ENCODE measurements at places on chromosomes 11 and 22. TPM values are rescaled to one million over a fixed set of nuclear protein-coding genes. Genes with fewer than 3 reads are reported as not detected.
A peak's percentile ranks its signal among the peaks of the same experiment; 100 is the strongest.

DNA sequence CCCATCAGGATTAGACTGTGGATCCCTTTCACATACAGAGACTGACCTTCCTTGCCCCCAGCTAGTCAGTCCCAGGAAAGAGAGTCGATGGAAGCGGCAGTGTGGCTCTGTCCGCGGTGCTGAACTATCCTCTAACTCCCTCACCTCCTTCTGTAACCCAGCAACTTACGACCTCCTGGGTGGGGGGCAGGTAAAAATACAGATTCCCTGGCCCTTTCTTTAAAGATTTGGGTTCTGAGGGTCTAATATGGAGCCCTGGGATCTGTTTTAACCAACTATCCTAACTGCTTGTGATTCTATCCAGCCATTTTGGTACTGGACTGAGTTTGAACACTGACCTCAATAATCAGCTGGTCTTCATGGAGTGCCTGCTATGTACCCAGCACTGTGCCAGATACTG, 23.2 kb downstream of the MFNG start:
- no peak for DNase-seq

DNA sequence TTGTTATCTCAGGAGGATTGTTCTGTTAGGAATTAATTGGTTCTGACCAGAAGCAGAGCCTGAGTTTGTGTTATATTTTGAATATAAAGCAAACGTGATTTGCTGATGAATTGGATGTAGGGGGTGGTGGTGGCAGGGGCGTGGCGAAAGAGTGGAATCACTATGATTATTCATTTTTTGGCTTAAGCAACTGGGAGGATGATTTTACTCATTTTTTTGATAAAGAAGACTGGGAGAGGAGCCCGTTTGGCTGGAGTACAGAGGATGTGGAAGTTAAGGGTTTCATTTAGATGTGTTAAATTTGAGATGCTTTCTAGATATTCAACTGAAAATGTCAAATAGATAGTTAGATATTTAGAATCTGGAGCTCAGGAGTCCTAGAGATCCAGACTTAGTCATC, 83.4 kb upstream of the MYO18B start:
- no peak for DNase-seq

The OR10S1 gene
- total RNA-seq = not detected

DNA sequence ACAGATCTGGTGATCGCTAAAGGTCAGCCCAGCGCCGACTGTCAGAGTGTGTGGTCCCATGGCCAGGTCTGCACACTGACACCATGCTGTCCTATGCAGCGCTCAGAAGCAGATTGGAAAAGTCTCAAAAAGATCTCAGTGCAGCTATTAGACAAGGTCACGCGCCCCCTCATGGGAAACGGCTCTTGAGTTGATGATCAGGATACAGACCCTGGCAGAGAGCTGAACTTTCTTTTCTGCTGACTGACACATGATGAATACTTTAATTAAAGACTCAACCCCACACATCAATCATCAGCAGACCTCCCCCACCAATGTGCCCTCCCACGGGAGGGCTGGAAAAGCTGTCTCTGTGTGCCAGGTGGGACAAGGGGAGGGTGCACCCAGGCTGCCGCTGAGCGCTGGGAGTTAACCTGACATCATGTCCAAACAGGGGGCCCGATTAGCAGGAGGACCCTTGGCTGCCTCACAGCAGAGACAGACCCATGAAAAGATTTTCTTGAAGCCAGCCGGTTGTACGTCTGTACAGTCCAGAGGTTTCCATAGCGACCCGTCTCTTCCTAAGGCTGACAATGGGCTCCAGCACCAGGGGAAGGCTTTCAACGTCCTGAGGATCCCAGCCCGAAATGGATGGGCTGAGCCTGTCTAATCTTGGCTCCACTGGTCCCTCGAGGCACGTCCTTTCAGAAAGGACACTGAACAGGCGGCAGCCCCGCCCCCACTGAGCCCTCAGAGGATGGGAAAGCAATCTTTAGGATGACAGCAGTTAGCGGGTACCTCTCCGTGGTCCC, 26.9 kb downstream of the RASD2 start:
- no peak for DNase-seq

The CFL1 gene
- total RNA-seq = 2,195 TPM

GRCh38 chr22:41929418-41929810, 2.8 kb upstream of the TNFRSF13C start:
- no peak for DNase-seq

DNA sequence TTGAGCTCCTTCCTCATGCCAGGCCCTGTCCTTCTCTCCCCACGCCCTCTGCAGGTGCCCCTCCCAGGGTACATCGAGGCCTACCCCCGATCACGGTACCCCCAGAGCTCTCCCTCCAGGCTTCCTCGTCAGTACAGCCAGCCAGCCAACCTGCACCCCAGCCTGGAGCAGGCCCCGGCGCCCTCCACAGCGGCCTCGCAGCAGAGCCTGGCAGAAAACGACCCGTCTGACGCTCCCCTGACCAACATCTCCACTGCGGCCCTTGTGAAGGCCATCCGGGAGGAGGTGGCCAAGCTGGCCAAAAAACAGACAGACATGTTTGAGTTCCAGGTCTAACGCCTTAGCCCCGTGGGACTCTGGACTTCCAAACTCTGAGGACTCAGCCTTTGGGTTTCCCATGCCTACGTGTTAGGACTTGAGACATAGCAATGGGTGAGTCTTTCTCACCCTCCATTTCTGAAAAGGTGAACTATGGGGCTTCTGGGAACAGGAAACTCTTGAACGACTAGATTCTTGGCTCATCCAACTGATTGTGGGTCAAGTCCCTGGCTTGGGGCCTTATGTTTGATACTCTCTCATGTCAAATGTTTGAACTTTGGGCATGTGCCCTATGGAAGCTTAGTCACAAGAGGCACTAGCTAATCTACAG, 32.7 kb downstream of the C11orf91 start:
- DNase-seq = no peak

The HTR3A gene
- total RNA-seq = 0.29 TPM

DNA sequence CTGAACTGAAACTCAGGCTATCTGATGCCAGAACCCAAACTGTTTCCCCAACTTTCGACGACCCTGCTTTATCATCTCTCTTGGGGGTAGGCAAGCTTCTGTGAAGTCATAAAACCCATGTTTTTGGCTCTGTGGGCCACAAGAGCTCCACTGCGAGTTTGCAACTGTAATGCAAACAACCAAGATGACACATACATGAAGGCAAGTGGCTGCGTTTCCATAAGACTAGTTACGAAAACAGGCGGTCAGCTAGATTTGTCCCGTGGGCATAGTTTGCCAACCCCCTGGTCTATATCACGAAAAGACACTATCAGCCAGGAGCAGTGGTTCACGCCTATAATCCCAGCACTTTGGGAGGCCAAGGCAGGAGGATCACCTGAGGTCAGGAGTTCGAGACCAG, 37.5 kb downstream of the TPST2 start:
- DNase-seq = no peak

The HOATZ gene
- total RNA-seq = not detected

- DNase-seq = no peak
Observed at GRCh38 chr22:35530700-35531099, 9.9 kb upstream of the RASD2 start.

The MMP10 gene
- total RNA-seq = 0.80 TPM

DNA sequence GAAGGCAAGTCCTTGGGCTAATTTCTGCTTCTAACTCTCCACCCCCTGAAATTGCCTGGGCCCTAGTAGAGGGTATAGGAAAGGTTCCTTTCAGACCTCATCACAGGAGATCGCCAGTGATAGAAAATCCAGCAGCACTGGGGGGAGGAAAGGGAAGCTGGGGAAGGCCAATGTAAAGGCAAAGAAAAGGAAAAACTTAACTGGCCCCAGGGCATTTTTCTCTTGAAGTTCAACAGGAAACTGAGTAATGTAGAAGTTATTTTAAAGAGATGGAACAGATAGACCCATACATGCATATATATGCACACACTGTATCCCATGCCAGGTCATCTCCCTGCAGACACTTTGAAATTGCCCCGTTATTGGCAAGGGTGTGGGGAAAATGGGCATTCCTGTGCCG, 134.0 kb downstream of the TRIM44 start:
- DNase-seq = no peak

GRCh38 chr11:72436661-72437060, 2.3 kb upstream of the CLPB start:
- DNase-seq = no peak

The OR51E2 gene
- not detected for total RNA-seq

DNA sequence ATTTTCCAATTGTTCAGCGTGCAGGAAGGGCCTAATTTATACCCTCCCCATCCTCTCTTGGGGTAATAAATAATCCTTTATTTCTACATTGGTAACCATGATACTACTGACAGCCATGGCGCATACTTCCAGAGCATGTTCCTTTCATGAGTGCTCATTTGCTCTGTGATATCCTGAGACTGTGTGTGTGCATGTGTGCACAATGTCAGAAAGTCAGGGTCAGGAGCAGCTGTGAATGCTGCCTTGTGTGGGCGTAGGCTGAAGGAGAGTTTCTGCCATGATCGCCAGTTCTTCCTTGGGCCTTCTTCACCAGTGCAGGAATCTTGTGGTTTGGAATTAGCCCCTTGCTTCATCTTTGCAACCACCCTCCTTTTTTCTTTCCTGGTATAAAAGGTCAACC, 10.2 kb downstream of the TUBA8 start:
- DNase-seq = no peak

The TRIM48 gene
- not detected for total RNA-seq

The CALCA gene
- total RNA-seq = not detected

DNA sequence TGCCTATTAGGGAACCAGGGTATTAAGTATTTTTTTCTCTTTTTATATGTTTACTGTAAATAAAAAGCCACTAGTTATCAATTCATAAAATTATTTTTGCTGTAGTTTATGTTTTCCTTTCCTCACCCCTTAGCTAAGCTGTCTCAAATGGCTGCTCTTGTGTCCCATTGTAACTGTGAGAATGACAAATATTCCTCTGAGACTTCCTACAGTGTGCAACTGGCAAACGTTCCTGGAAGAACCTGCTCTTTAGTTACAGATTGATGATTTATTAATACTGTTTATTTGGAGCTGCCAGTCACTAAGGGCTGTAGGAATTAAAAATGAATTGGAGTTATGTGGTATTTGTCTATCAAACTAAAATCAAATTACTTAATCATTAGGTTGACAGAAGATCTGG, 675.4 kb upstream of the ARHGAP42 start:
- DNase-seq = no peak

- DNase-seq = no peak
Observed at GRCh38 chr11:2091786-2092463, 47.3 kb downstream of the IGF2 start.

DNA sequence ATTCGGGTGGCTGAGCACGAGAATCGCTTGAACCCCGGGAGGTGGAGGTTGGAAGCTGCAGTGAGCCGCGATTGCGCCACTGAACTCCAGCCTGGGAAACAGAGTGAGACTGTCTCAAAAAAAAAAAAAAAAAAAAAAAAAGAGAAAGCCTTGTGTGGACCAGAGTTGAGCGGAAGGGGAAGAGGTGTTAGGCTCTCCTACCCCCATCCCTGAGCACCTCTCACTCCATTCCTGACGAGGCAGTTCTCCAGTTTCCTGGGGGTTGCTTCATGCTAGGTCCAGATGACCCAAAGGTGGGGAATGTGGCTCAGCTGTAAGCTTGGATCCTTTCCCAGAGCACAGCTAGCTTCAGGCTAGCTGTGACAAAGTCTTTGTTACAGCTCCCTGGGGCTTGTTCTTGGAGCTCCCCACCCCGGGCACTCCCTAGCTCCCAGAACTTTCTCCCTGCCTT, 8.8 kb upstream of the DNAL4 start:
- peak; percentile 98 for DNase-seq

GRCh38 chr11:41400819-41401382, 58.6 kb downstream of the LRRC4C start:
- no peak for DNase-seq

The ALG8 gene
- 38.1 TPM for total RNA-seq

DNA sequence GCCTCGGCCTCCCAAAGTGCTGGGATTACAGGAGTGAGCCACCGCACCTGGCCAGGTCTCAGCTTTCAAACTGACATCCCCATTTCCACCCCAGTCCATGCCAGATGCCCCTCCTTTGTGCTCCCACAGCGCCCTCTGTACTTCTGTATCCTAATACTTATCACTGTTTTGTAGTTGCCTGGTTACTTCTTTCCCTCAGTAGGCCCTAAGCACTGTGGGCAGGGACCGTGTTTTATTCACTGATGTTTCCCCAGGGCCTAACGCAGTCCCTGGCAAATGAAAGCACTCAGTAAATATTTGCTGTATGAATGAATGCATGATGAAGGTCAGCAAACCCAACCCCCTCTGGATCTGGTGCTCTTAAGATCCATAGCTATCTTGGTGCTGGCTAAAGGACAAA, 2.2 kb upstream of the TRIM3 start:
- DNase-seq = no peak

- no peak for DNase-seq
Observed at GRCh38 chr11:92657226-92657625, 312.2 kb upstream of the MTNR1B start.

The POU2AF1 gene
- not detected for total RNA-seq

DNA sequence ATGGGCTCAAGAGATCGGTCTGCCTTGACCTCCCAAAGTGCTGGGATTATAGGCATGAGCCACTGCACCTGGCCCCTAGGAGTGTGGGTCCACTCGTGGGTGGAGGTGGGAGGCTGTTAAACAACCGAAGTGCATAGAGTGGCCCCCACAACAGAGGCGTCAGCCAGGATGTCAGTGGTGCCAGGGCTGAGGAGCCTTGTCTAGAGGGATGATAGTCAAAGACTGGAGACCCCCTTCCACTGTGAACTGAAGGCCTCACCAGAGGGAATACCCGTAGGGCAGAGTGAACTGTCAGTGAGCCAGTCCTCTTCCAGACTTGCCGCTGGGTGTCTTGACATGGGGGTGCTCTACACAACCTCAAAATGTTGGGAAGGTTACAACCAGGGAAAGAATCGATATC, 38.2 kb downstream of the AP2A2 start:
- DNase-seq = no peak
